ENCODE measurements at places on chromosomes 6 and 20. TPM values are rescaled to one million over a fixed set of nuclear protein-coding genes. Genes with fewer than 3 reads are reported as not detected.

The FAM83B gene
- not detected for total RNA-seq

The ZNF341 gene
- 4.8 TPM for total RNA-seq

The POM121L2 gene
- not detected for total RNA-seq

The CST5 gene
- 0.50 TPM for total RNA-seq

The RREB1 gene
- 54.3 TPM for total RNA-seq

The CFAP206 gene
- total RNA-seq = 0.30 TPM

The GSTA3 gene
- total RNA-seq = 21.7 TPM

The ASIP gene
- 0.83 TPM for total RNA-seq

The CLIC5 gene
- total RNA-seq = 1.4 TPM

The NMBR gene
- not detected for total RNA-seq

The PREX1 gene
- total RNA-seq = 65.3 TPM

The SYTL3 gene
- 3.5 TPM for total RNA-seq

The ADAM33 gene
- 0.90 TPM for total RNA-seq

The ANGPT4 gene
- 0.87 TPM for total RNA-seq

DNA sequence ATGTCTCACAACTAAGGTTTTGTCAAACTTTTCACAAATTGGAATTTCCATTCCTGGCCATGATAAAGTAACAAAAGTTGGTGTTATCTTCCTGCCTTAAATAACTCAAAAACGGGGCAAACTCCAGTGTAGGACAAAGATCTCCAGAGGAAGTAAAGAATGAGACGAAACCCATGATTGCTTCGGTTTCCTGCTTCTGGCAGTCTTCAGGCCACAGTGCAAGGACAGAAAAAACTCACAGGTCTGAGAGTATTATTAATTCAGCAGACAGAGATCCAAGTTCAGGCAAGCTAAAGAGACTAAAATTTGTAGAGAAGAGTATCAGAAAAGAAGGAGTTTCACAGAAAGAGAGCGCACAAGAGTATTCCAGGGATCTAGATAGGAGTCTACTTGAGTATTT is 64.8 kb upstream of the RCAN2 start:
- no peak for DNase-seq

- no peak for DNase-seq
Measured at GRCh38 chr6:109759098-109759955, 68.2 kb downstream of the FIG4 start.

DNA sequence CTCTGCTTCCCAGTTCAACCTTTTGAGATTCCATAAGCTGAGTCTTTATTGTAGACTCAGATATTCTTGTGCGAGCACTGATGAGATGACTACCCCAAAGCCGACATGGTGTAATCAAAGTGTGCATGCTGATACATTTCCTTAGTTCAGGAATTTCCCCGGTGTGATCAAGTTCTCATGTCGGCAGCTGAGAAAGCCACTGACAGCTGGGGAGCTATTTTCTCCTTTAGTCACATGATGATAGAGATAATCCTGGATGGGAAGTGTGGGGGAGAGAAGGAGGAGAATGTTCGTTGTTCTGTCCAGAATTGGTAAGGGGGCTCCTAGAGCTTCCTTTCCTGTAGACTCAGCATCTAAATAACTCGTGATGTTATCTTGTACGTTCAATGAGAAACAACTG is 7.7 kb upstream of the CAP2 start:
- DNase-seq = no peak

DNA sequence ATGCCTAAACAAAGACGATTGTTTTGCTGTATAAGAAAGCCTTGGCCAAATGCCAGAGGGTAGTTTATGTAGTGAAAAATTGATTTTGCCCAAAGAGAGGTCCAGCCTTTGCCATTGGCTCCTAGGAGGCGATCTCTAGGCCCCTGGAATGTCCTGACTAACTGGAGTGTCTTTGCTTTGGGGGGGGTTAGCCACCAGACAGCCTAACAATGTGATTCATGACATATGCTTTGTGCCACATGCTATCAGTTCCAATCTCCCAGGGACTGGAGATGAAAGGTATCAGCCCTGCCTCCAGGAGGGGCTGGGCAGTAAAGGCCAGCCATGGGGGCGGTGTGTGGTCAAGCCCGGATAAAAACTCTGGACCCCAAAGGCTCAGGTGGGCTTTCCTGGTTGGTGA is 32.7 kb upstream of the TUBB2A start:
- no peak for DNase-seq

- DNase-seq = no peak
Measured at GRCh38 chr6:88031550-88031949, 16.1 kb upstream of the SPACA1 start.

- DNase-seq = no peak
Measured at GRCh38 chr6:166938150-166938549, 18.2 kb downstream of the RNASET2 start.

DNA sequence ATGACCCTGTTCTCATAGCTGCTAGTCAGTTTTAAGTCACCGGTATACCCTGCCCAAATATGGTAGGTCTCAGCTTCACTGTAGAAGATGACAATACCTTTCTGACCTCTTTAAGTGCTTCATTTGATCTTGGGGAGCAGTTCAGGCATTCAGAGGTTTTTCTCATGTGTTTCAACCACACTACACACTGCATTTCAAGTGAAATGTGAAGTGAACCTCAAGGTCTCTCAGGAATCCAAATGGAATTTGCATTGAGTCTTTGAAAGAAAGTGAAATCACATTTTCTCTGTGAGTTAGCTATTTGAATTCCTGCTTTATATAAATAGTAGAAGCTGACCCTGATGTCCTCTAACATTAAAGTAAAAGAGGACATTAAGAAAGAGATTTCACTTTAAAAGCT is 461.6 kb downstream of the ADGRB3 start:
- no peak for DNase-seq

GRCh38 chr6:130841128-130841728 is 14.0 kb downstream of the SMLR1 start:
- DNase-seq = no peak

DNA sequence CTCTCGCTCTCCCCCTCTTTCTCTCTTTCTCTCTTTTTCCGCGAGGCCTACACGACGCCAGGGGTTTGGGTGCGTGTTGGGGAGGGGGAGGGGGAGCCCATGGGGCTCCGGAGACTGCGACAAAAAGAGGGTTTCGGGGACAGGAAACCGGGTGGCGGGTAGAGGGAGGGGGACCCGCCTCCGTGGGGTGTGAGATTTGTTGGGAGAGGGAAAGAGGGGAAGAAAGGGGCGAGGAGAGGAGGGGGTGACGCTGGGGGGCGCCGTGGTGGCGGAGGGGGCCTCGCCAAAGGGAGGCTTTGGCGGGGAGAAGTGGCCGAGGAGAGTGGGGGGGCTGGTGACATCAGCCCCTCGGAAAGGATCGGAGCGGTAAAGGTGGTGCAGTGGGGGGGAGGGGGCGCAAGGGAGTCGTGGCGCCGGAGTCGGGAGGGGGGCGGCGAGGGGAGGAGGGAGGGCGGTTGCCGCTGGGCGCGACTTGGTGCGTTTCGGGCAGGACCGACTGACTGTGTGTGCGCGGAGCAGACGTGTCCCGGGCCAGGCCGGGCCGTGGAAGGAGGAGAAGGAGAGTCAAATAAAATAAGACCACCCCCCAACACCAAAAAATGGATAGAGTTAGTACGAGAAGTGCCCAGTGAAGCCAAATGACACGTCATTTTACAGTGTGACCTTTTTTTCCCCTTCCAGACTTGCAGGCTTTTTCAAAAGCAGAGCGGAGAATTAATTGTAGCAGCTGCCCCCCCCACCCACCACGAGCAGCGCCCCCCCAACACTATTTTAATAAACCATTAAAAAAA is 39.8 kb downstream of the GNAS start:
- DNase-seq = peak; percentile 72

GRCh38 chr6:152815230-152815872 is 64.8 kb downstream of the VIP start:
- no peak for DNase-seq

GRCh38 chr6:168109171-168109570 is 30.2 kb upstream of the FRMD1 start:
- DNase-seq = no peak

GRCh38 chr6:37536491-37537190 is 36.9 kb upstream of the CCDC167 start:
- DNase-seq = no peak

GRCh38 chr6:37560737-37561103 is 61.0 kb upstream of the CCDC167 start:
- no peak for DNase-seq

DNA sequence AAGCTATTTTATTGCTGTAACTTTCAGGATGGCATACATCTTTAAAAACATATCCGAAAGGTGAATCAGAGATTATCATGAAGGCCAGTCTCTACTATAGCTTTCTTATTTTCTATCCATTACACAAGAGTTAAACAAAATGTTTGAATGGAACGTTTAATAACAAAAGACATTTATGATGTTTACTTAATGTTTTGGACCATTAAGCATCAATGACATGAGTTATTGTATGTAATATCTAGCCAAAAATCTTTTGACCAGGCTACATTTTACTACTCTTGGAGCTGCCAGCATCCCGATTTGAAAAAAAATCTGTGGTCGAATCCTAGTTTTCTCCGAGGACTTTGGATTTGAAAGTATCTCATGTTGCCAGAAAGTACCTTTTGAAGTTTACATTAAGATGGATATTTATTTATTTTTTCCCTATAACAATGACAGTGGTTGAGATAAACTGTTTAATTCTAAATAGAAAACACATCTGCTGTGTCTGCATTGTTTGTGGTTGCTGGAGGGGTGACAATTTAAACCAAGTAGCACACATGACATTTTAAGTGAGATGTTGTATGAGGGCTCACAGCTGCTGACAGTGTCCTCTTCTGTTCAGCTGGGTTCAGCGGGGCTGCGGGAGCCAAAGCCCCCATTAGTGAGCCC is 293.7 kb upstream of the TCF21 start:
- DNase-seq = no peak

GRCh38 chr6:3867641-3868502 is 18.7 kb downstream of the FAM50B start:
- no peak for DNase-seq

- no peak for DNase-seq
Measured at GRCh38 chr20:20435453-20435852, 67.5 kb downstream of the INSM1 start.

DNA sequence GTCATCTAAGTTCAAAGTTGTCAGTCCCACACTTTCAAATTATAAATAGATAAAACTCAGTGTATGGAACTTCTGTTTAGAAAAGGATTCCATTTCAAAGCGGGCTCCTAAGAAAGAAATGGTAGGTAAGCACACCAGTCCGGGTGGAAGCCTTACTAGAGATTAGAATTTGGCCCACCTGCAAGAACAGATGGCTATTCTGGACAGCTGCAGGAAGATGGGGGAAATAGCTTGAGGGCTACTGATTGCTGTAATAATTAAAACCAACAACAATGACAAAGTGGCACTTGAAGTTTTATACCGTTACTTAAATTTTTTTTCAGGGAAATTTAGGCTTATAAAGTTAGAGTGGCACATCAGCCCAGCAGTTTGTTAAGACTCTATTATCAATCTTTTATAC is 83.3 kb downstream of the HIVEP2 start:
- DNase-seq = no peak

GRCh38 chr6:107847844-107848802 is 24.0 kb upstream of the SCML4 start:
- peak; percentile 84 for DNase-seq

DNA sequence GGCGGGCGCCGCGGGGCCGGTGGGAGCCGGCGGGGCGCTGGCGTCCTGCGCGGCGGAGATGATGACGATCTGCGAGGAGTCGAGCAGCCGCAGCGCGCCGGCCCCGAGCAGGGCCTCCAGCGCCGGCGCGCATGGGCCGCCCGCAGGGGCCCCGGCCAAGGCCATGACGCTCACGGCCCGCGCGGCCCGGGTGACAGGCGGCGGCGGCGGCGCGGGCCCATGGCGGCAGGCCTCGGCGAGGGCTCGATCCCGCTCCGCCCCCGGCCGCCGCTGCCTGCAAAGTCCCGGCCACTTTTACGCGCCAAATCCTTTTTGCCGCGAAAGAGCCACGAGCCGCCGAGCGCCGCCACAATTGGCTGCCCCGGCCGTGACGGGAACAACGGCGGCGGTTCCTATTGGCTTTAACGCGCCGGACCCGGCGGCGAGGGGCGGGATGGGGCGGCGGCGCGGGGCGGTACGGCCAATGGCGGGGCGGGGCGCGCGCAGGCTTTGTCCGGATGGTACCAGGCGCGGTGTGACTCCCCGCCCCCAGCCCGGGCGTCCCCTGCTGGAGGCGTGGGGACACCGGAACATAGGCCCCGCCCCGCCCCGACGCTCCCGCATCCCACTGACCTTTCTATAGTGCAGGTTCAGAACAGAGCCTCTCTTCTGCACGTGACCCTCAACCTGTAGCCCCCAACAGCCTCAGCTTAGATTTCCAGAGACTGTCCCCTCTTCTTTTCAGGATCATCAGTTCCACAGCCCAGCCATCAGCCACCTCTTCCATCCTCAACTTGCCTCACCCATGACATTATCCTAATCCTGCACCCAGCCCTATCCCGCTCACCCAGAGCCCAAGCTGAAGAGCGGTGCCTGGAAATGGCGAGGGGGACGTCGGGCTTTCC is at the start of gene E2F1:
TSS of gene E2F1 (minus strand) at position 286 of the 884 bp plus-strand sequence. CDS start at position 165, 121 bp downstream.
- peak; percentile 97 for DNase-seq

DNA sequence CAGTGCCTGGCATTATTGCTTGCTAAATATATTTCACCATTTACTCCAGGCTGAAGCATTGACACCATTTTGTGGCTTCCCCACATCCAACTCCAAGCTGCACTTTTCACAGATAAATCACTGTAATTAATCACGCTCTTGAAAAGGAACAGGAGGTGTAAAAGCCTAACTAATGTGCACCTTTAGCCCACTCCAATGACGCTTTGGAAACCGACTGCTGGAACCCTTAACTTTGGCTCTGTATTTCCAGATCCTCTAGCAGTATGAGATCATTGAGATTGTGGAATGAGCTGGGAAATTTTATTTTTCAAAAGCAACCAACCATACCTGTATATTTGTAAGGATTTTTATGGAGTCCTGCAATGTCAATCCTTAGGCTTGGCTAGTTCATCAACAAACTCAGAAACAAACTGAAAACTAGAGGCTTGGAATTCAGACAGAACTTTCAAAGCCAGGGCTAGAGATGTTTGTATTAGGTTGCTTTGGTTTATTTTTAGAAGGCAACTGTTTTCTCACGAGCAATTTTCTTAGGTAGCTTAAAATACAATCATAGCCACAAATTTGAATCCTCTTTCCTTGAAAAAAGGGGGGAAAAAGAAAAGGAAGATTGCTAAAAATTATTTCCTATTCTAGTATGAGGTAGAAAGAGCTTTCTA is 52.8 kb upstream of the UTRN start:
- no peak for DNase-seq

DNA sequence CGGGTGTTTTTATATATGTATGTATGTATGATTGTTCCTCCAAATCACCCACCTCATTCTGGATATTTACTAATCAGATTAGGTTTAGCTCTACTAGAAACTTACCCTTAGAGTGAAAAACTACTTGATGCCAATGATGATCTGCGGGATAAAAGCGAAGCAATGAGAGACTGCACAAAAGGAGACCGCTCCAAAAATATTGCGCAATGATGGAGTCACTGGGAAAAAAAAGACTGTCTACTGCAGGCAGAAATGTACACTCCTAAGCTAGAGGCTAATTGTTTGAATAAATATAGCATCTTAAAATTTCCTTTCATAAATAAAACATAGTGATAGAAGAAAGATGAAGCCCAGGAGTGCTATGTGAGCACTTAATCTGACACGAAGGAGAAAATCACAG is 7.3 kb downstream of the RAB32 start:
- no peak for DNase-seq

GRCh38 chr20:9145142-9145541 is 76.3 kb downstream of the PLCB4 start:
- DNase-seq = no peak

All from adrenal gland (tissue), 19 donors.